ENCODE measurements at places on chromosomes 4 and X. TPM values are rescaled to one million over a fixed set of nuclear protein-coding genes. Genes with fewer than 3 reads are reported as not detected.

Gene BANK1
- polyA plus RNA-seq, result 7.0 TPM

Gene BTK
- polyA plus RNA-seq, result 17.9 TPM

DNA sequence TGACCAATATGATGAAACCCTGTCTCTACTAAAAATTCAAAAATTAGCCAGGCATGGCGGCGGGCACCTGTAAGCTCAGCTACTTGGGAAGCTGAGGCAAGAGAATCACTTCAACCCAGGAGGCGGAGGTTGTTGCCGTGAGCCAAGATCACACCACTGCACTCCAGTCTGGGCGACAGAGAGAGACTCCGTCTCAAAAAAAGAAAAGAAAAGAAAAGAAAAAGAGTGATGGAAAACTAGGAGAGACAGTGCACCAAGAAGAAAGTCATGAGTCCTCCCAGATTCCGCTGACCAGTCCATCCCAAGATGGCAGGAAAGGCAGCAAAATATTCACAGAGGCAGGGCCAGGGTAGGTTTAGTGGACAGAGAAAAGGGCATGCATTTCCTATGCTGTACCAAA lies 226.9 kb downstream of the ASMT start:
- no peak for DNase-seq

GRCh38 chrX:70087857-70088630 lies 25.8 kb downstream of the OTUD6A start:
- peak; percentile 77 for DNase-seq

- no peak for DNase-seq
Observed at GRCh38 chr4:102345795-102346100, 466 bp upstream of the SLC39A8 start.

DNA sequence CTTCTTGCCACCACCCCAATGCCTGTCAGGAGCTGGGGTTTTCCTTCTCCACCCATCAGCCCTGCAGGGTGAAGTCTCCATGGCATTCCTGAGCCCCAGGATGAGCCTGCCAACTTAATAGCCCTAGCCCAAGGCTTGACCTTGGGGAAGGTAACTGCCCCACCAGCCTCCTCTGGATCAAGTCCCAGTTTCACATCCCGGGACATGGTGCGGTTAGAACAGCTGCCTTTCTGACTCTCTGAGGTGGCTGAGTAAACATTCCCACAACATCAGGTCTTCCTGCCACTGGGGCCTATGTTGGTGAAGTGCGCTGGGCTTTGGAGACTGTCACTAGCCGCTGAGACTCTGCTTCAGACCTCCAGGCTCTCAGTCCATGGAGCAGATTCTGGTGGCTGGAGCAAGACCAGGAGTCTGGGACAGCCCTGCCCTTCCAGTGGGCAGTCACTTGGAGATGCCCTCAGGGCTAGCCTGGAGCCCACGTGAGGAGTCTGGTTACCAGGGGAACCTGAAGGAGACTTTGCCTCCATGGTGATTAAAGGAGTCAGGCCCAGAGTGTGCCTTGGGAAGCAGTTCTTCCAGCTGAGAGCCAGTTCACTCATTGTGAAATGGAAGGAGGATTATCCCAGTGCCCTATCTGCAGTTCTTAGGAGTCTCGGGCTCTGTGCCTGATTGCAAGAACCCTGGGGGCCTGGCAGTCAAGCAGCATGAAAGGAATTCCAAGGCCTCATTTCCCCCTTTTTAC lies 56.8 kb downstream of the SMIM20 start:
- no peak for DNase-seq

GRCh38 chr4:104490096-104490769 lies 4.5 kb downstream of the CXXC4 start:
- peak; percentile 40 for DNase-seq

- no peak for DNase-seq
Observed at GRCh38 chr4:23458054-23458453, 431.8 kb downstream of the PPARGC1A start.

- no peak for DNase-seq
Observed at GRCh38 chr4:11814758-11815157, 386.1 kb upstream of the HS3ST1 start.

Gene SPIN2A
- polyA plus RNA-seq, result 0.25 TPM

DNA sequence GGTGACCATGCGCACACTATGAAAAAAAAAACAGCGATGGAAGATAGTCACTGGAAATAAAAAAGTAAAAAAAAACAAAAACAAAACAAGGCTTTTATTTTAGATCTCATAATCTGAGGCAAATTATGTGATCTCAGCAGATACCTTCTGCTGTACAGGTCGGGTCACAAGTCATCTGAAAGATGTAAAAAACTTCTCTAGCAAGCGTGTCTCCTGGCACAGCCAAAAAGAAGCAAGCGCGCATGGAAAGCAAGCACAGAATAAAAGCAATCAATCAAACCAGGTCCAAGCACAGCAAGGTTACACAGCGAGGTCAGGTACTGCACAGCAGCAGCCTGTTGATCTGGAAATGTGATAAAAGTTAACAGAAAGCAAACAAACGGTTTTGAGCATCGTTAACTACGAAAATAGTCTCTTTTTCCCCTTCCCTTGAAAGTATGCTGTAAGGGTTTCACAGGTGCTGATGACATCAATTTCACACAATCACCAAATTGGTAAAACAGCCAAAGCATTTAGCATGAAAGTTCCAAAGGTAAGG lies 79.3 kb upstream of the MTNR1A start:
- no peak for DNase-seq

DNA sequence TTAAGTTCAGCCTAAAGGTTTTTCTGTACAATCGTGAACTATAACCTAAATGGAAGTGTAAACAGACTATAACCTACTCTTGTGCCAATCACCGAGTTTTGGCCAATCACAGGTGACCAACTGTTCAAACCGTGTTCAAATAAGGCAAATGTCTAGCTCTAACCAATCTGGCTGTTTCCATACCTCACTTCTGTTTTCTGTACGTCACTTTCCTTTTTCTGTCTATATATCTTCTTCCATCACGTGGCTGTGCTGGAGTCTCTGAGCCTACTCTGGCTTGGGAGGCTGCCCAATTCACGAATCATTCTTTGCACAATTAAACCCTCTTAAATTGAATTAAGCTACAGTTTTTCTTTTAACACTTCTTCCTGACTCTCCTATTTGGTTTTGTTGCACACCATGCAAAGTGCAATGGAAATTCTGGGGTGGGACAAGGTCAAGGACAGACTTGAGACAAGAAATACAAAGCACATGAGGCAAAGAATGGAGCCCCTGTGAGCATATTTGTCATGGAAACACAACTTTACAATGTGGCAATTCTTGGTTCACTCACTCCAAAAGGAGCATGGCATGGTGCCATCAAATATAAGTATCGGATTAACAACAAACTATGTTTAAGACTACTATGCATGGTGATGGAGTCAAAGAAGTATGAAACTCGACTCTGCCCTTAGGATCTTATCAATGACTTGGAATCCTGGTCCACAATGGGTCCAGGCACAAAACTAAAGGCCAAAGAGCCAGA lies 115.7 kb upstream of the FAM9B start:
- no peak for DNase-seq

All from lung (tissue), 17 donors.